NCI-H2227 treated with DMSO at 0.1 percent for 48 hours (cell line): ENCODE measurements at places on chromosomes 7 and 10.

GRCh38 chr7:28417321-28417940 is 5.1 kb downstream of the CREB5 start:
- no peak for DNase-seq

DNA sequence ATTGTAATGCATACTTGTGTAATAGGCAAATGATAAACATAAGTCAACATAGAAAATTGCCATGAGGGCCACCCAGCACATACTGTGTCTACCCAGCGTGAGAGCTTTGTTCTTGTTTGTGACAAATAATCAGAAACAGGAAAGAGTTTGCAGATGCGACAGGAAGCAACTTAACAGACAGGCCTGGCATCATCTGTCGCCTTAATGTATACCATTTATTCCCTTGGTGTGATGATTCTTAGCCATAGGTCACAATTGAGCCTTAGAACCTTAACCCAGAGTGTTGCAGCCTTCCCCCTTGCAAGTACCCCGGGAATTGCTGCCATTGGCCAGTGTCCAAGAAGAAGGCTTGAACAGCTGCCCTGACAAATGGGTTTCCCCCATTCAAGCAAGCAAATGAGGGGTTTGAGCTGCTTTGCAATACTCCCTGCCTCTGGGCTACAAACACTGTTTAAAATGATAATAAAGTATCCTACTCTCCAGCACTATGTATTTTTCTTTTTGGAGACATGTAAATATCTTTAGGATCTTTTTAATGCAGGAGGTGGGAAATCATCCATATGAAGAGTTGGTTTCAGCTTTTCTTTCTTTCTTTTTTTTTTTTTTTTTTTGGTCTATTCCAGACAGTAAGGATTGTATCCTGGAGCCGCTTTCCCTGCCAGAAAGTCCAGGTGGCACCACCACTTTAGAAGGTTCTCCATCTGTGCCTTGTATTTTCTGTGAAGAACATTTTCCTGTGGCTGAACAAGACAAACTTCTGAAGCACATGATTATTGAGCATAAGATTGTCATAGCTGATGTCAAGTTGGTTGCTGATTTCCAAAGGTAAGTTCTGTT is 80.0 kb downstream of the ZNF277 start:
- DNase-seq = peak; percentile 74

DNA sequence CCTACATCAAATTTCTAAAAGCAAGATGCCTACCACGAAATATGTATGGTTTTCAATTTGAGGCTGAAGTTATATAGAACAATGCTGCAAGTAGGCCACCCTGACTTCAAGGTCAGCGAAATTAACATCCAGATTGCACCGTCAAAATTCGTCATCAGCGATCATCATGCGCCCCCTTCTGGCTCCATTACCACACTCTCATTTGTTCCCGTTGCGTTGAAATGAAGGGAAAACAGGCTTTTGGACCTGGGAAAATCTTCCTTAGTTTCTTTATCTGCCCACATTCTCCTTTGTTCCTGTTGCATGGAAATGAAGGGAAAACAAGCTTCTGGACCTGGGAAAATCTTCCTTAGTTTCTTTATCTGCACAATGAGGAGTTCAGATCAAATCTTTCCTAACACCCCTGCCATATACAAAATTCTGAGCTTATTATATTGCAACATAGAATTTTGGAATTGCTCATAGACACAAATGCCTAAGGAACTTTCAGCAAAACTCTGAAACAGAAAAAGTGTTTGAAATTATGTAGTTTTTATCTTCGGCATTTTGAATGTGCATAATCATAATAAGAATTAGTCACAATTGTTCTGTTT is 98.2 kb upstream of the PRKCQ start:
- no peak for DNase-seq

- DNase-seq = no peak
These were observed 32.4 kb downstream of the SLIT1 start for GRCh38 chr10:97153270-97153850.

- DNase-seq = no peak
These were observed 49.2 kb upstream of the NKX6-2 start for GRCh38 chr10:132834891-132835847.

DNA sequence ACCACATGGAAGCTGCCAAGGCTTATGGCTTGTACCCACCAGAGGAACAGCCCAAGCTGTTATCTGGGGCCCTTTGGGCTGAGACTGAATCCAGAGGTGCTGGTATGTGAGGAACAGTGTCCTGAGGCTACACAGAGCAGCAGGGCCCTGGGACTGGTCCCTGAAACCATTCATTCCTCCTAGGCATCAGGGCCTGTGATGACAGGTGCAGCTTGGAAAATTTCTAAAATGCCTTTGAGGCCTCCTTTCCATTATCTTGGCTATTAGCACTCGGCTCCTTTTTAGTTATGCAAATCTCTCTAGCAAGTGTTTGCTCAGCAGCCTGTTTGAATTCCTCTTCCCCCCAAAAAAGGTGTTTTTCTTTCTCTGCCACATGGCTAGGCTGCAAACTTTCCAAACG is 1151.7 kb upstream of the LRRN3 start:
- DNase-seq = no peak
